ENCODE measurements at places on chromosomes 2 and 18.

- DNase-seq: no peak
These were observed 630.5 kb upstream of the FANCL start for GRCh38 chr2:58871469-58872142.

DNA sequence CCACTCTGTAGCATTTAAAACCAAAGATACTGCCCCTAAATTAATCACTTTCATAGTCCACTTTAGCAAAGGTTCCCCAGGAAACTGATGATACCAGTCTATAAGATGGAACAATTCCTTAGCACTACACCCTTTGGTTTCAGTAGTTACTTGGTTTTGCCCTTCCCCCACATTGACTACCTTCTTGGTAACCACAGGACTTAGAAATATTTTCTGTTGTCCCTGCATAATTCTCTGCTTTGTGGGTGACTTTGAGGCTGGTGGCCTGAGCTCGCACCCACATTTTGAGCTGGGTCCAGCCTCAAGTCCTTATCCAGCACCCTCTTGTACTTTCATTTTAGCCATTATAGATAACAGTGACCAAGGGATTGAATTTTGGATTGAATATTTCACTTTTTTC, 23.1 kb downstream of the ELP2 start:
- no peak for DNase-seq

DNA sequence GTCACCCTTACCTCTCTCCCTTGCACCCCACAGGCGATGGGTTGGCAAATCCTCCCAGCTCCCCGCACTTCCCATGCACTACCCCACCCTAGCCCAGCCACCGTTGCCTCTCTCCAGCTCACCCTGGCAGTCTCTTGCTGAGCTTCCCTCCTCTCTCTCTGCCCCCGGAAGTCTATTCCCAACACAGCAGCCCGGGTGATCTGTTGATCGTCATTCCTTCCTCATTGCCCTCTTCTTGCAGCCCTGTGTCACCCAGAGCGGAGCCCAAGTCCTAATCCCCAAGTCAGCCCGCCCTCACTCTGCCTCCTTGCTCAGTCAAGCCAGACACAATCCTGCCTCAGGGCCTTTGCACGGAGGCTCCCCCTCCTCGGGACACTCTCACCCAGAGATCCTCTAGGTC, 55.2 kb downstream of the CIB4 start:
- DNase-seq: no peak

- DNase-seq: no peak
These were observed 215.4 kb downstream of the KLHL29 start for GRCh38 chr2:23600346-23600745.

GRCh38 chr2:60867007-60867406, 14.4 kb upstream of the REL start:
- DNase-seq: no peak

DNA sequence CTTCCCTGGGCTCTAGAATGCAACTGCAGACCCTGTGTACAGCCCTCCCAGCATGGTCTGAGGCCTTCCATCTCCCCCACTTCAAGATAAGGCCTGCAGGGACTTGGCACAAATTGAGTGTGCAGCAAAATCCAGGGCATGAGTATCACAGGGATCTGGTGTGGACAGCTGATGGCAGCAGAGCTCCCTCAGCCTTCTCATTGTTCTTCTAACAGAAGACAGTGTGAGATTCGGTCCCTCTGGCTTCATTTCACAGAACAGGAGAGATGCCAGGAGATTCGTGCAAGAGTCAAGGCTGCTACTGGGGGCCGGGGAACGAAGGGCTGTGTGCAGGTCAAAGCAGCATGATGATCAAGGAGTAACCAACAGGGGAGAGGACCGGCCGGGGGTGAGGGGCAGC, 85.8 kb downstream of the UXS1 start:
- DNase-seq: peak; percentile 19

GRCh38 chr2:11237122-11237521, 81.9 kb downstream of the SLC66A3 start:
- DNase-seq: no peak

DNA sequence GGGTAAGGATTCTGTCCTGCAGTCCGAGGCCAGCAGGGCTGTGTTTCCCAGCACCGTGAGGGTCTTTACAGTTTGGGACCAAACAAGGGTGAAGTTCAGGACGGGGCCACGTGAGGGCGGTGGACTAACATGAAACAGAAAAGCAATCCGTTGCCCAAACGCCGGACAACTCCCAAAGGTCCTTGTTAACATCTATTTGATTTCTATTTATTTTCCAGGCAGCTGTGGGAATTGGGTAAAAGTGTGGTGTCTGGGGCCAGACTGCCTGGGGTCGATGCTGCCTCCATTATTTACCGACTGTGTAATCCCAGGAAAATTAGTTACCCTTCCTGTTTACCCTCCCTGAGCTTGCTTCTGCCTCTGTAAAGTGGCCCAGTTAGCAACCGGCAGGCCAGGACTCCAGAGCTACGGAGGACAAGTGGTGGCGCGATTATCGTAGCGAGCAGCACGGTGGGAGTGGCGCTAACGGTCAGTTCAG, 66.3 kb upstream of the TCF7L1 start:
- peak; percentile 22 for DNase-seq

DNA sequence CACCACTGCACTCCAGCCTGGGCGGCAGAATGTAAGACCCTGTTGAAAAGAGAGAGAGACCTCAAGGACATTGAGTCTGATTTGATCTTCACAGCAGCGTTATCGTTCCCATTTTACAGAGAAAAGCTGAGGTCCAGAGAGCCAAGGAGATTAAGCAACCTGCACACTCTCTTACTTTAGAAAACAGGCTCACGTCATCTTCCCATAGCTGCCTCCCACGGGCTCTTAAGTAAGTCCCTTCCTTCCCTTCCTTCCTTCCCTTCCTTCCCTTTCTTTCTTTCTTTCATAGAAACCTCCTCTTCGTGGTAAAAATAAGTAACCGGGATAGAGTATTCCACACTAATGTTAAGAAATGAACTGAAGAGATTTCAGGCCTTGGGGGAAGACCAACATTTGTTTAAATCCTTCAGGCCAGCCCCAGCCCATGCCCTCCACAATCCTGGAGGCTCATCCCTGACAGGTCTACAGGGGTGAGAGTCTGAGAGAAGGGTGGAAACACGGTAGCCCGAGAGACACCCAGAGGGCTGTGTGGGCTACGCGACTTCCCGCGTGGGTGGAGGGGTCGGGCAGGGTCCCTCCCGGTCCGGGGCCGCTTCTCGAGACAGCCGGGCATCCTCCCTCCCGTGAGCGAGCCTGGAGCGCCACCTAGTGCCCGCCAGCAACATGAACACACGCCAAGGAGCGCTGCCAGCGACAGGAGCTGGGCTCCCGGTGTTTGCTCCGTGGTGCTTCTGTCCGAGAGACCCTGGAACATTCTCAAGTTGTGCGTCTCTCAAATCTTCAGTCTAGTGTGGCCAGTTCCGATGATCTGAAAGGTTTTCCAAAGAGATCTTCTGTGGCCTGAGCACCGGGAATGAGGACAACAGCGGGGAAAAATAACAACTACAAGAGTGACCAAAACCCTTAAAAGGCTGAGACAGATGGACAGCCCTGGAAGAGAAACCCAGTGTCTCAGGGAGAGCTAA, 160.3 kb downstream of the INO80D start:
- DNase-seq: peak; percentile 57

GRCh38 chr2:238818561-238818960, 29.3 kb upstream of the TWIST2 start:
- DNase-seq: no peak

GRCh38 chr2:191786694-191787093, 60.2 kb downstream of the CAVIN2 start:
- DNase-seq: no peak

- no peak for DNase-seq
These were observed 22.7 kb downstream of the MTHFD2 start for GRCh38 chr2:74221091-74221490.

- DNase-seq: no peak
These were observed 109.6 kb upstream of the ODC1 start for GRCh38 chr2:10557506-10558265.

DNA sequence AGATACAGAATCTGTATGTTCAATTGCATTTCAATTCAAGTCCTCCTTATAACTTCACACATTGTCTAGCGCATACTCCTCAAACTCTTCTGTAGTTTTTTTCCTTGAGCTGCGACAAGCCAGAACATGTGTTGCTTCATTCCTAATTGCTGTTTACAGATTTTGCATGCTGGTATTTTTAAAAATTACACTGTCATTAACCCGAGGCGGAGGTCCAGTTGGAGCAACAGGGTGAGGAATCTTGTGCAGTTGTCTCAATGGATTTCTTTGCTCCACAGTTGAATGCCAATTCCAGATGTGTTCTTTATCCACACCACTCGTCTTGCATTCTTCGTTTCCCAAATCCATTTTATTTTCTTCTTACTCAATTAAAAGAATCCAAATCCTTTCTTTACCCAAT, 16.4 kb upstream of the SERPINB13 start:
- DNase-seq: no peak

DNA sequence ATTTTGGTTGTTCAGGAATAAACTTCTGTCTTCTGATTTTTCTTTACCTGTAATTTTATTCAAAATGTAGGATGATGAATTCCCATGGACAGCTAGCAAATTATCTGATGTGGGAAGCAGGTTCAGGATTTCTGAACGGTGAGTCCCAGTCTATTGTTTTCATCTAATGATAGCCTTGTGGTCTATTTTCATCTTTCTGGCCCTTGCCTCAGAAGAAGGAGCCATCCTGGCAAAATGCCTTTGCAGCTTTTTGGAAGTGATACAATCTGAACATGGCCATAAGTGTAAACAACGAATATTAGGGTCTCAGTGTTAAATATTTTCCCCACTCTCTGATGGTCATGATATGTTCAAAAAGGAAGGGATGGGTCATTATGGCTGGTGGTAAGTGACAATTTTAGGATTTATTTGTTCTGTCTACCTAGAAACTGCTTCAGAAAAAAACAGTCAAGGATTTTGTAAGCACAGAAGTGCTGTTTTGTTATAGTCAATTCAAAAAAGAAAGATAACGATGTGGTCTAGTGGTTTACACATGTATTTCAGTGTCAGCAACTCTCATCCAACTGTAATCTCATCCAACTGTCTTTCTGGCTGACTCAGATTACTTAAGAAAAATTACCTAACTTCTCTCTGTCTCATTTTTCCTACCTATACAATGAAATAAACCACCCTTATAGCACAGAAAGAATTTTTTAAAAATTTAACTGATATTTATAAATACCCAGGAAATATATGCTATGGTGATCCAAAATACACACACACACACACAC, 272.6 kb upstream of the ERBB4 start:
- DNase-seq: no peak

DNA sequence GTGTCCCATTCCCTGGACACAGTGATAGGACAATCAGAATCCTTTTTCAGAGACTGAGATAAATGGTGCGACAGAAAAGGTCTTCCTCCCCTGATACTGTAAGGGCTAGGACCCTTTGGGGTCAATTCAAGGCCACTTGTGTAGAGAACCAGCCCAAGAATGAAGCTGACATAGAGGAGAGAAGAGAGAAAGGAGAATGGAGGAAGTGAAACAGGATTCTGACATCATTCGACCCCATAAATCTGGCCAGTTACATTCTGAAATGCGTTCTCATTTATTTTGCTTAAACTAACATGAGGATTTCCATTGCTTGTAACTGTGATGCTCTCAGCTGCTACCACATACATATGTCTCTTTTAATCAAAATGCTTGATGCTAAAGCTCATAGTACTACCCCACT, 148.1 kb downstream of the TMEM163 start:
- DNase-seq: no peak

- no peak for DNase-seq
These were observed 125.4 kb downstream of the DCC start for GRCh38 chr18:52465391-52465790.

GRCh38 chr2:36058076-36058475, 297.5 kb upstream of the CRIM1 start:
- DNase-seq: no peak

GRCh38 chr2:71554028-71554705, 100.8 kb downstream of the DYSF start:
- no peak for DNase-seq

- no peak for DNase-seq
These were observed 130.2 kb downstream of the VAPA start for GRCh38 chr18:10044054-10044453.

DNA sequence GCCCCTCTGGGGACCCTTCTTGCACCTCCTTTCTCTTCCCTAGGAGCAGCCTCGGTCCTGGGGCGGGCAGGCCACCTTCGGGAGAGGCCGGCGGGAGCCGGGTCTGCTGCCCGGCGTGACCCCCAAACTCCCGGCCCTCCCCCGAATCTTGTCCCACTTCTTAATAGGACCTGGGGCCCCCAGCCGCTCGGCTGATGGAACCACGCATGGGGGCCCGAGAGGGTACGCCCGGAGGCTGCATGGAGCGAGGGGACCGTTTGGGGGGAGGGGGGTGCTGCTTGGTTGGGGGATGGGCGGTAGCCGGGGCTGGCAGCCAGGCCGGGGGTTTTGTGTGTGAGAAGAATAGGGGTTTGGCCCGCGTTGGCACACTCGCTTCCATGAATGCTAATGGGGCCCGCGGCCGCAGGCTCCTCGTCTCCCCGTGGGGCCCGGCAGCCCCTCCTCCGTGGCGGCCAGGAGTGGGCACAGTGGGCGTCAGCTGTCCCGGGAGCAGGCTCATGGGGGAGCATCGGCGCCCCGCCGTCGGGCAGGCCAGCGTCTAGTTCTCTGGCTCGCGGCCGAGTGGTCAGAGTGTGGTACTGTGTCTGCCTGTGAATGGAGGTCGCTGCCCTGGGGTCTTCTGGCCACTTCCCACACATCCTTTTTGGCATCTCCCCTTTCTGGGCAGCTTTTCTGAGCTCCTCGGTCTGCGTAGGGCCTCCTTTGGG, 1.0 kb downstream of the GAREM2 start:
- no peak for DNase-seq

DNA sequence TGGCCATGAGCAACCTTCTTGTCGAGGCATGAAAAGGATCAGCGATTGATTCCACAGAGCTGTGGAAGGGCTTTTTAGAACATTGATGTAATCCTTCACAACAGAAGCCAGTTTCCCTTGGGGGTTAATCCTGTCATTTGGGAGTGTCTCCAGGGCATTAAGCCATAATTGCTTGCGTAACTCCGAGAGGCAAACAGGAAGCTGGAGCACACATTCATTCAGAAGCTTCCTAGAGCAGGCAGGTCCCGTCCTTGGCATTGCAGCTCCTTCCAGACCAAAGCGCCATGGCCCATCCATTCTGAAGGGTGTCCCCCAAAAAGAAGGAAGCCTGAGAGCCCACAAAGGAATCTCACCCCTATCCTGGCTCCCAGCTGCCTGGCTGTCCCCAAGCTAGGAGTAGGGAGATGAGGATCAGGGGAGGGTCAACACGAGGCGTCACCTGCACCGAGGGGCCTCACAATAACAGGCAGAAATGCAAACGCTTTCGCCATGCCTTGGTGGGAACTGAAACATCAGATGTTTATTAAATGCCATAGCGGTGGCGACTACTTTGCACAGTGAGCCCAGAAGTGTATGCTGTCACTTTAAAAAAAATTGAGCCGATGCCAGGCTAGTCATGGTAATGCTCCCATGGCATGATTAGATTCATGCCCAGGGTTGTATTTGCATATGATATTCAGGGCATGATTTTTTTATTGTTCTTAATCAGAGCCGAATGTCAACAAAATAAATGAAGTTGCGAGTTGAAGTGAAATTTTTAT, 339.4 kb downstream of the BCL11A start:
- DNase-seq: no peak

DNA sequence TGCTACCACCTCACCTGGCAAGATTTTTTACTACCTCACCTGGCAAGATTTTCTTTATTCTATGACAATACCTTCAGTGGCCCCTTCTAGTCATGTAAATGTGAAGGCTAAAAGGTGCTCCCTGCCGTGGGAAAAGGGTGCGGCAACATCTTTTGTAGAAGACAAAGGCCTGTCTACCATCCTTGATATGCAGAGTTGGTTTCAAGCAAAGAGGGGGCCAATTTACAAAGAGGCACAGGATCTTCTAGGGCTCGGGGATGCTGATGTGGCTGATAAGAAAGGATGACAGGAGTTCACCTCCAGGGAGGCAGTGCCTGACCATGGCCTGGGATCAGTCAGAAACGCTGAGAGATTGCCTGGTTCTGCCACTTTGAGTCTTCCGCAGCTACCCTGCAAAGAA, 165.4 kb upstream of the SLC1A4 start:
- no peak for DNase-seq
